Left ventricle myocardium inferior (tissue), 1 donor: ENCODE measurements at places on chromosomes 11 and 22. TPM values are rescaled to one million over a fixed set of nuclear protein-coding genes. Genes with fewer than 3 reads are reported as not detected.

- DNase-seq = no peak
These were observed 6.5 kb downstream of the EXPH5 start for GRCh38 chr11:108587109-108587508.

DNA sequence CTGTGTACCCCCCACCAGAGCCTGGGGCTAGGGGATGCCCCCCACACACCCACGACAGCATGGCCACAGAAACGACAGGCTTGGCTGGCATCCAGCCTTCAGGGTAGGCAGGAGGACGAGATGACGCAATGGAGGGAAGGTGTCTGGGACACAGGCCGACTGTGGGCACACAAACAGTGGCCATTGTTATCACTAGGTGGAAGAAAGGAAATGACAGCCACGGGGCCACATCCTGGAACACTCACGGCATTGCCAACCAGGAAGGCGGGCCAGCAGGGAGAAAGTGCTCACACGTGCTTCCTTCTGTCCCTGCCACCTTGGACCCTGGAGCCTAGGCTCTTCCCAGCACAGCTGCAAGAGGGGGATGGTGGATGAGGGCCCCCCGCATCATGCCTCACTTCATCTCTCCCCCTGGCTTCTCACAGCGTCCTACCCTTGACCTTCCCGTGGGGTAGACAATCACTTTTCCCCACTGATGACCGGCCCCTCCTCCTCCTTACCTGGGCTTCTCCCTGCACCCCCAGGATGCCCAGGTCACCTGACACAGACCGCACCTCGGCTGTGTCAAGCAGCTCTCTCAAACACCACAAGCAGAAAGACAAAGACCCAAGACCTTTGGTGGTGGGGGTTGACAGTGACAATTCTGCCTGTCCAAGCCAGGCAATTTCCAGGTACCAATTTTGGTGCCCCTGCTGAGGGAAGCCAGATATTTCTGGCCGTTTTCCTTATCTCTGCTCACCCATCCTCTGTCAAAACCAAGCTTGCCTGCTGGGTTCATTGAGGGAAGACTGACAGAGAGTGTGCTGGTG, 8.6 kb downstream of the PLA2G6 start:
- DNase-seq = peak; percentile 76

The MS4A4A gene
- 13.9 TPM for total RNA-seq

The CALCB gene
- total RNA-seq = not detected

DNA sequence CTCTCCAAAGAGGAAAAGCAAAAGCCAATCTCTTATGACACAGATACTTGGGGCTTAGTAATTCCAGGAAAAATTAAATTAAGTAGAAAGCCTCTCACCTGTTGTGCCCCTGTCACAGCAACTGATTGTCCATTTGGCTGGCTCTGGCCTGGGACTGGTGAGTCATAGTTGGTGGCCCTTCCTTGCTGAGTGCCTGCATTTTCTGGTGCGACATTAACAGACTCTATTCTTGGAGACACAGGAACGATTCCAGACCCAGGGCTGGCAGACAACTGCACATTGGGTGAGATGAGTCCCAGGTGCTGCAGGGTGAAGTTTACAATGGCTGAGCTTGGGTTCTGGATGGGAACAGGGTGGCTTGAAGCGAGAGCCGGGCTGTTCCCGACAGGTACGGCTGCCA, 15.6 kb downstream of the E2F8 start:
- DNase-seq = no peak

- no peak for DNase-seq
These were observed 123.3 kb downstream of the FCHSD2 start for GRCh38 chr11:73018856-73019255.

DNA sequence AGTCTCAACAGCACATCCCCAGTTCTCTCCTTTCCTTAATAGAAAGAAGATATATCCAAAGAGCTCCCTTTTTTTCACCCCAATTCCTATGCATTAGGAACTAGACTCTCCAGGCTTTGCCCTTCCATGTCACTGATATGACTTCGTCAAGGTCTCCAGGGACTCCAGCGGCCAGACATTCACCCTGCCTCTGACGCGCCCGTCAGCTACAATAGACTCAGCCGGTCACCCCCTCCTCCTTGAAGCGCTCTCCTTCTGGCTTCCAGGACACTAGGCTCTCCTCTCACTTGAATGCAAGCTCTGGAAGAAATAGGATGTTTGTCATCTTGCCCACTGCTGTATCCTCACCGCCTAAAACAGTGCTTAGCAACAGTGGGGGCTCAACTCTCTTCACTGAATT, 14.9 kb upstream of the ELFN2 start:
- DNase-seq = no peak

DNA sequence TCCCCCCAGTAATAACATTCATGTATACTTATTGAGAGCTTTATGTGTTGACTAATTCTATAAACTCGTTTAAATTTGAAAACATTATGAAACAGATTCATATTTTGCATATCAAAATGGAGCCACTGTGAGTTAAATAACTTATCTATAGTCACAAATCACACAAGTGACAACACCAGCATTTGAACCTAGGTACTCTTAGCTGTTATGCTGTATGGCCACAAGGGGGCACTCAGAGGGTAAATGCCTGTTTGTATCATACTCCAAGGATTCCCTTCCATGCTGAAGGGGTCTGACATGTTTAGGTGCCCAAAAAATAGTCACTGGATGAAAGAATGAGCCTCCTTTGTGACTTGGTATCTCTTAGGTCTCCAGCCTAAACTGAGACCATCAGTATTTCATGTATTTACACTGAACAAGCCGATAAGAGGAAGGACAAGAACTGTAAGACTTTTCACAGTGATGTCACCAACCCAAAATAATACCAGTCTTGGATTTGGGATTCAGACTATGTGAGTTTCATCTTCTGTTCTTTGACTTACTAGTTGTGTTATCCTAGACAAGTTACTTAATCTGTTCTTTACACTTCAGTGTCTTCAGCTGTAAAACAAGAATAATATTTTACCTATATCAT, 12.2 kb upstream of the OR52D1 start:
- DNase-seq = no peak

DNA sequence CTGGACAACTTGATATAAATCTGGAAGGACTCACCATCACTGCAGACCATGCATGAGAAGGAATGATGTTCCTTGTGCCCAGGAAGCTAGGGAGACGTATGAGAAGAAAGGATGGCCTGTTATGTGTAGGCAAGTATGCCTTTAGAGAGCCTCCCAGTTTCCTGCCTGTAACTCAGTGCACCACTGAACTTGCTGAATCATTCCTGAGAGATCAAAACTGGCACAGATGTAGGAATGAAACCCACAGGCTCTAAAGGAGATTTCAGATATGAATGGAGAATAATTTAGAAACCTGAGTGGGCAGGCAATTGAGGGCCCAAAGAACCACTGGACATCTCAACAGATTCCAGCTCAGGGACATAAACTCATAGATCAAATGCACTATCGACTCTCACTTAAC, 38.4 kb upstream of the PRSS23 start:
- DNase-seq = no peak

The RCN1 gene
- 24.6 TPM for total RNA-seq

GRCh38 chr22:31150615-31151014, 9.4 kb upstream of the RNF185 start:
- no peak for DNase-seq

- no peak for DNase-seq
These were observed 13.6 kb downstream of the KRTAP5-5 start for GRCh38 chr11:1643146-1643690.

DNA sequence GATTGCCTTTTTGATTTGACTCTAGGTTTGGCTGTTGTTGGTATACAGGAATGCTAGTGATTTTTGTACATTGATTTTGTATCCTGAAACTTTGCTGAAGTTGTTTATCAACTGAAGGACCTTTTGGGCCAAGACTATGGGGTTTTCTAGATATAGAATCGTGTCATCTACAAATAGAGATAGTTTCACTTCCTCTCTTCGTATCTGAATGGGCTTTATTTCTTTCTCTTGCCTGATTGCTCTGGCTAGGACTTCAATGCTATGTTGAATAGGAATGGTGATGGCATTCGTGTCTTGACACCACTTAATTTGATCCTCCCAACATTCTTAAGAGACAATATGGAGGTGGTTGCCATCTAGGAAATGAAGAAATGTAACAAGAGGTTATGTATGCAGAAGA, 388.1 kb upstream of the API5 start:
- no peak for DNase-seq

GRCh38 chr11:115676206-115676605, 172.0 kb upstream of the CADM1 start:
- DNase-seq = no peak

The SYT8 gene
- total RNA-seq = not detected

The OR52I2 gene
- not detected for total RNA-seq

The FBLN1 gene
- total RNA-seq = 82.8 TPM

DNA sequence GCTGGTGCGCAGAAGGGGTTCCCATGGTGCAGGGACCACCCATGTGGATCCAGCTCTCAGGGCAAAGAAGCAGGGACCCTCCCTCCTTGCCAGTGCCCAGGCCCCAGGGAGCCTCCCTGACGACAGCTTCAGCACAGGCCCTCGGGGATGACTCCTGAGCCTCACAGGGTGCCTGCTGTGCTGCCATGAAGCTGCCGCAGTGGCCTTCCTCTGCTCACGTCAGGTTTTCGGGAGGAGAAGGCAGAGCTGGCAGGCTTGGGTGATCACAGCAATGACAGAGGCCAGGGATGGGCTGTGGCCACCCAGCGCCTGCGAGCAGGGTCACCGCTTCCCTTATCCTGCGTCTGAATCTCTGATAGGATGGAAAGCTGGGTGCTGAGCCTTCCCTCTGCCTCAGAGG, 276.2 kb downstream of the BRD1 start:
- no peak for DNase-seq

GRCh38 chr11:134146598-134146997, 77.2 kb downstream of the NCAPD3 start:
- no peak for DNase-seq

- DNase-seq = no peak
These were observed 132.2 kb upstream of the NECTIN1 start for GRCh38 chr11:119861160-119861559.

GRCh38 chr22:26127126-26127525, 42.1 kb upstream of the SEZ6L start:
- no peak for DNase-seq

DNA sequence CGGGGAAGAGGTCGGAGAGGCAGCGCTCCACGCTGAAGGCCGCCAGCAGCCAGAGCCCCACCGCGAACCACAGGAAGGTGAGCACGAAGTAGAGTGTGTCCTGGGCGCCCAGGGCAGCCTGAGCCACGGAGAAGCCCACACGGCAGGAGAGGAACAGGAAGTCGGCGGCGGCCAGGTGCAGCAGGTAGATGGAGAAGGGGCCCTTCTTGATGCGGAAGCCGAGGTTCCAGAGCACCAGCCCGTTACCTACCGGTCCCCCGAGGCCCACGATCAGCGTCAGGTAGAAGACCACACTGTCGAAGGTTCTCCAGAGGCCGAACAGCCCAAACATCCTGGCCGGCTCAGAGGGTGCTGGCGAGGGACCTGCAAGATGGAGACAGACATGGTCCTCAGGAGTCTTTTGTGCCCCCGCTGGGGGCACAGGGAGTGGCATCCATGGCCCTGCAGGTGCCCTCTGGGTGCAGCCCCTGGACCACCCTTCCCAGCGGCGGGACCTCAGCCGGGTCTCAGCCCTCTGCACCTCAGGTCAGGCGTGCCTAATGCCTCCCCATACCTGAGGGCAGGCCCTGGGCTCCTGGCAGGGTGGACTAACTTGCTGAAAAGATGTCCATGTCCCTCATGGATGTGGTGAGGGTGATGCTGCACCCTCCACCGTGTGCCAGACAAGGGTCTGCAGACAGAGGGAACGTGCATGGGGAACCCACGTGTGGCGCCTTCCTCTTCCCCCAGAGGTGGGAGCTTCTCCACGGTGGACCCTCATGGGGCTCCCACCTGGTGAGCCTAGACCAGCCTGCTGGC, at the start of gene MRGPRG:
Gene MRGPRG, minus strand, starts transcription at position 331 of the 798 bp plus-strand sequence. Its CDS starts 0 bp downstream, at position 331.
- peak; percentile 13 for DNase-seq

DNA sequence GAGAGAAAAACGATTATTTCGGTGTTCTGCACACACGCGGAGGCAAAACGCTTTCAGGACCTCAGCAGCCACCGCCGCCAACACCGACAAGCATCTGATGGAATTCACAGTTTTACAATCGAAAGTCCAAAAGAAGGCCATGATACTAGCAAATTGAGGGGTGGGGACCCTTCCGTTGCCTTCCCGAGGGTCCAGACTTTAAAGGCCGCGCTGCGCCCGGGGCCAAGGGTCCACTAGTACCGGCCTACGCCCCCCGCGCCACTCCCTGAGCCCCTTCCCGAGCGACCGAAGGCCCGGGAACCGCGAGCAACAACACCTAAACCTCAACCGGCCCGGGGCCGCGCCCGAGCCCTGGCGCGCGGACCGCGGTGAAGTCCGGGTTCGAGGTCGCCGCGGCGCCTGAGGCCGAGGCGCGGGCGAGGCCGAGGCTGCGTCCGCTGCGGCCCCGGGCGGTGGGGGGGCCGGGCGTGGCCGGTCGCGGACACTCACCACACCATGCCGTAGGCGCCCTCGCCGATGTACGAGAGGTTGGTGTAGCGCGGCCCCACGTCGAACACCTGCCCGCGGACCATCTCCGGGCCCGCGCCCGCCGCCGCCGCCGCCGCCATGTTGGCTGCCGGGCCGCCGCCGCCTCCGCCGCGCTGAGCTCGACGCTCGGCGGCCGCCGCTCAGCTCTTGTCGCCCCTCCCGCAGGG, 465 bp downstream of the MAPK1 start:
- DNase-seq = peak; percentile 26
